ENCODE measurements at places on chromosomes 13 and 19. TPM values are rescaled to one million over a fixed set of nuclear protein-coding genes. Genes with fewer than 3 reads are reported as not detected.

Gene CELF5
- total RNA-seq = not detected

Gene PTPRS
- 19.4 TPM for total RNA-seq

Gene NLRP5
- not detected for total RNA-seq

Gene PABPC3
- 0.09 TPM for total RNA-seq

Gene NOSIP
- 141 TPM for total RNA-seq

Gene ZNF66
- total RNA-seq = 1.2 TPM

Gene S1PR4
- 0.47 TPM for total RNA-seq

Gene LGALS4
- total RNA-seq = not detected

Gene NRTN
- not detected for total RNA-seq

Gene MUC16
- total RNA-seq = not detected

Gene WDR62
- total RNA-seq = 2.4 TPM

Gene DNAJC15
- total RNA-seq = 20.5 TPM

Gene PCDH8
- not detected for total RNA-seq

Gene PSG7
- total RNA-seq = not detected

Gene IFNL1
- total RNA-seq = not detected

Gene C19orf67
- total RNA-seq = not detected

Gene C13orf42
- not detected for total RNA-seq

Gene HIPK4
- total RNA-seq = under 0.01 TPM

Gene ADPRHL1
- 0.36 TPM for total RNA-seq

Gene MAP4K1
- total RNA-seq = not detected

Gene KLF1
- total RNA-seq = not detected

Gene PPM1N
- 0.90 TPM for total RNA-seq

Gene GARRE1
- total RNA-seq = 27.5 TPM

Gene PRR22
- total RNA-seq = 0.19 TPM

Gene SIGLEC5
- not detected for total RNA-seq

Gene RASGRP4
- total RNA-seq = not detected

Gene MBD3L5
- not detected for total RNA-seq

Gene ANGPTL8
- not detected for total RNA-seq

Gene KLHL1
- total RNA-seq = not detected

Gene FCER2
- not detected for total RNA-seq

Gene PSMC4
- 95.3 TPM for total RNA-seq

Gene C19orf85
- not detected for total RNA-seq

Gene PEAK3
- not detected for total RNA-seq

Gene KLK14
- not detected for total RNA-seq

Gene SKA3
- total RNA-seq = 4.6 TPM

Gene ADGRE2
- total RNA-seq = not detected

Gene SULT2B1
- total RNA-seq = not detected

Gene PHLDB3
- 12.3 TPM for total RNA-seq

Gene TMEM38A
- 3.3 TPM for total RNA-seq

Gene CYP2F1
- not detected for total RNA-seq

Gene CEACAM3
- not detected for total RNA-seq

Gene TGFBR3L
- total RNA-seq = 0.54 TPM

Gene FBXO27
- 0.54 TPM for total RNA-seq

Gene RUBCNL
- not detected for total RNA-seq

Gene WDR88
- total RNA-seq = not detected

Gene BBC3
- 14.2 TPM for total RNA-seq

Gene GNG8
- not detected for total RNA-seq

Gene MATK
- total RNA-seq = not detected
